Right atrium auricular region (tissue), 2 donors: ENCODE measurements at places on chromosomes 1 and 21. TPM values are rescaled to one million over a fixed set of nuclear protein-coding genes. Genes with fewer than 3 reads are reported as not detected.

Gene HMCN1
- total RNA-seq, result 14.8 TPM

Gene GSTM5
- 2.8 TPM for total RNA-seq

DNA sequence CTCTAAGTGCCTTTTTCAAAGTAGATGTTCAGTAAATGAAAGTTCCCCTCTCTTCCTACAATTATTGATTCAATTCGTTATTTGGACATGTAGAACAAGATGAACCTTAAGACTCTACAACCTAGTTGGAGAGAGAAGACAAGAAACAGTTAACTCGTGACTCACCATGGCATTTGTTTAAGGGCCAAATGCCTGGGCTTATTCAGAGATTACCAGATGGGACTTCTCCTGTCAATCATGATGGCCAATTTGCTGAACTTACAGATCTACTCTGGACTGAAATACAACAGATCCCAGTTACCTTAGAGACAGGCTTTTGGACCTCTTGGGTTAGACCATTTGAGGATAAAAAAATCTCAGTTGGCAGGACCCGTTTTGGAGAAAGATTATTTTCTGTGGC lies 93.5 kb downstream of the C1orf94 start:
- DNase-seq, result no peak

Gene UCHL5
- 32.9 TPM for total RNA-seq

- no peak for DNase-seq
Measured at GRCh38 chr1:154445040-154445472, 39.9 kb downstream of the IL6R start.

- no peak for DNase-seq
Measured at GRCh38 chr1:205601205-205601604, 30.6 kb downstream of the ELK4 start.

Gene NUF2
- total RNA-seq, result 0.20 TPM

Gene KIRREL1
- total RNA-seq, result 21.9 TPM

Gene CRYBG2
- not detected for total RNA-seq

DNA sequence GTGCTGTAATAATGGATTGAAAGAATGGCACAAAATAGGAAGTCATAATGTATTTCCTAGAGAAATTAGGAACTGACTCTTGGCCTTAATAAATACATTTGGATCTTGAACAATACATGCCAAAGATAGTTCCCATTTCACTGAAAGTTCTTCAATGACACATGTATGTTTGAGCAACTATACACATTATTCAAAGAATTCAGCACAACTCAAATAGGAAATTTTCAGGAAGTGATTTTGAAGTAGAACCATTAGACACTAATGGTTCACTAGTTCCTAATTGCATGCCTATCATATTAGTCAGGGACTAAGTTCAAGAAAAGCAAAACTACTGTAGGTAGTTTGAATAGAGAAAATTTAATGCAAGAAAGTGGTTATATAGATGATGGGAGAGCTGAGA lies 404.7 kb downstream of the LMO4 start:
- no peak for DNase-seq

Gene RYR2
- 756 TPM for total RNA-seq

- no peak for DNase-seq
Measured at GRCh38 chr1:227325156-227325555, 6.9 kb upstream of the CDC42BPA start.

Gene CDA
- 1.3 TPM for total RNA-seq

- DNase-seq, result no peak
Measured at GRCh38 chr1:44733784-44734183, 2.8 kb upstream of the RNU5D-1 start.

Gene LRRIQ3
- not detected for total RNA-seq

GRCh38 chr1:71463144-71463543 lies 382.3 kb upstream of the ZRANB2 start:
- no peak for DNase-seq

DNA sequence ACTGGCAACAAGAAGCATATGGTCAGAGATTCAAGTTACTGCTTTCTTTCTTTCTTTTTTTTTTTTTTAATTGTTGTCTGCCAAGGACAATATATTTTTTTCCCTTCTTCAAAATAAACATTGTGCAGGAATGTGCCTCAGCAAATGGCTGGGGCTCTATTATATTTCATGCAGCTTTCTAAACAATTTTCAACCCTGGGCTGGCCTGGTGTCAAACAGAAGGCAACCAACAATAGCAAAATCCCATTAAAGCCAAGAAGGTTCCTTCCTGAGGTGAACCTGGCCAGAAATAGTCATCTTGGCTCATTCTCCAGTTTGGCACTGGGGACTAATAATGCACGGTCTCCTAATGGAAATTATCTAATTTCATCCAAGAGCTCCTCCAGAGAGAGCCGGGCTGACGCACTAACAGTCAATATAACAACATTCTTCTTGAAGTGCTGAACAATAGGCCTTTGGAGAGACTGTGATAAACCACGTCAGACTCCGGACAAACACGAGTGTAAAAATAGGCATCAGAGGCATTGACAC lies 35.7 kb upstream of the HLX start:
- DNase-seq, result peak; percentile 82

GRCh38 chr21:31446226-31446855 lies 102.3 kb upstream of the TIAM1 start:
- no peak for DNase-seq

DNA sequence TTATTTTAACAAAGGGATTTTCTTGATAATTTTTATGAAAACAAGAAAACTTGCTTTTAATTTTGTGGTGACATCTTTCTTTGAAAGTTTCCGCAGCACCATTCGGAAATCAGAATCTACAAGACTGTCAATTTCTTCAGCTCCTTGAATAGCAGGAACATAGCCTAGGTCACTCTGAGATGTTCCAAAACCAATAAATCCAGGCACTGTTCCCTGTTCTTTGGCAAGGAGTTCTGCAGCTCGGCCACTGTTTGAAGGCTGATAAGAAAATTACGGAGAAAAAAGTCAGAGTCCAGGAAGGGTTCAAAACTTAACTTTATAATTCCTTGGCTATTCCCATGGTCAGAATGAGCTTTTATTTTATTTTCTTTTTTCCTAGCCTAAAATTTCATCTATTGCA lies 6.0 kb downstream of the LTN1 start:
- DNase-seq, result no peak

- no peak for DNase-seq
Measured at GRCh38 chr1:154968731-154969130, 1.8 kb downstream of the SHC1 start.

- no peak for DNase-seq
Measured at GRCh38 chr1:170205301-170205700, 59.5 kb downstream of the NTMT2 start.

DNA sequence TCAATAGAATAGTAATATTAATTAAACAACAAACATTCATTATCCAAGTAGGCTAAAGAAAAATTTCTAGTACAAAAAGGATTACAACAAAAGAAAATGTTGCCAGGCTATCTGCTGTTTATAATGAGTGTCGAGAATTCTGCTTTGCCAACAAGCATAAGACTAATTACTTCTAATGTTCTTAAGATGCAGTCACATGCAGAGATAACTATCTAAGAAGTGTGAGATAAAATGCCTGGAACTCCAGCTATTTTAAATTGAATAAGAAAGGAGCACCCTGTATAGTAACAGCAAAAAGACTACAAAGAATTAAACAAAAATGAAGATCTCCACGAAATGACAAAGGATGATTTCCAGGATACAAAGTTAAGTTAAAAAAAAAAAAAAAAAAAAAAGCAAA lies 59.9 kb downstream of the APP start:
- DNase-seq, result no peak

DNA sequence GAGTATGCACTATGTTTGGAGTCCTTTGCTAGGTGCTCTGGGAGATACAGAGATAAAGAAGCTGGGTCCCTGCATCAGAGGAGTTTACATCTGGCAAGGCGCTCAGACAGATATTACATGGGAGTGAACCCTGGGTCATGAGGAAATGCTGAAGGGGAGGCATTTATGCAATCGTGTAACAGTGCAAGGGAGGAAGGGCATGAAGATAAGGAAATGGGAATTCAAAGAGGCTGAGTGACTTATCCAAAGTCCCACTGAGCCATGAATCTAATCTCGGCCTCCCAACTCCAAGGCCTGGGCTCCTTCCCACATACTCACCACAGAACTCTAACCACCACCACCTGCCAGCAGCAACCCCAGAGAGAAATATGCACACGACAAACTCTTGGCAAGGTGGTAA lies 51.6 kb downstream of the FAM163A start:
- DNase-seq, result no peak

Gene SPRR3
- total RNA-seq, result not detected

Gene HSPG2
- total RNA-seq, result 557 TPM

- no peak for DNase-seq
Measured at GRCh38 chr1:20355828-20356735, 65.4 kb downstream of the VWA5B1 start.

DNA sequence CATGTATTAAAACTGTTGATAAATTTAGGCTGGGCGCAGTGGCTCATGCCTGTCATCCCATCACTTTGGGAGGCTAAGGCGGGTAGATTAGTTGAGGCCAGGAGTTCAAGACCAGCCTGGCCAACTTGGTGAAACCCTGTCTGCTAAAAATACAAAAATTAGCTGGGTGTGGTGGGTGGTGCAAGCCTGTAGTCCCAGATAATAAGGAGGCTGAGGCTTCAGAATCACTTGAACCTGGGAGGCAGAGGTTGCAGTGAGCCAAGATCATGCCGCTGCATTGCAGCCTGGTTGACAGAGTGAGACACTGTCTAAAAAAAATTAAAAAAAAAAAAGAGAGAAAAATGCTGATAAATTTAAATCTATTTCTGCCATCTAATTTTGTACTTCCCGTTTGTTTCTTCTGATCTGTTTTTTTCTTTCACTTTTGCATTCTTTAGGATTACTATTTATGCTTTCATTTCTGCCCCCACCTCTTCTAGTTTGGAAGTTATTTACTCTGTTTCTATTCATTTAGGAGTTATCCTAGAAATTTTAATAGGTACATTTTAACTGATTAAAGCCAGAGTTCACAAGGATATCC lies 3.2 kb upstream of the DENND1B start:
- DNase-seq, result no peak

DNA sequence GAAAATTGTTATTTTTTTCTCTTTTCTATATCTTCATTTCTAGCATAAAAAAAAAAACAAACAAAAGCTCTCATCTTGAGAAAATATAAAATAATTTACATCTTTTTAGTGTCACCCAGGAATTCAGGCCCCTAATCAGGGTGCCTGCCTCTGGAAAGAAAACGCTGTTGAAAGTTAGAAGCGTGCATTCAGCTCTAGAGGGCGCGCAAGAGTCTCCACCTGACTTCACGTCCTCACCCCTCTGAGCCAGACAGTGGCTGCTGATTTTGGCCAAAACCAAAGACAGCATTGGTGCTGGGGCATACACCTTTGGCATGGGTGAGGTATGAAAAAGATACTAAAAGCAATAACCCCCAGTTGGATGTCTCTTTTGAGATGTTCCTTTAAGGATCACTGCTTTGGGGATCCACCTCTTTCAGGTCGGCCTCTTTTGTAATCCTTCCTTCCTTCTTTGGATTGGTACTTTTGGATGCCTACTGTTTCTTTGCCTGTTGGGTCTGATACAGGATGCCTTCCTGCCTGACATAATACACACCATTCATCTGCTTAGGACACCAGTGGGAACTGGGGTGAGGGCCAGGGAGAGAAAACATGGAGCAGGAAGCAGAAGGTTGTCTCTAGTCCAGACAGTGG lies 77.6 kb upstream of the CHRM3 start:
- no peak for DNase-seq

DNA sequence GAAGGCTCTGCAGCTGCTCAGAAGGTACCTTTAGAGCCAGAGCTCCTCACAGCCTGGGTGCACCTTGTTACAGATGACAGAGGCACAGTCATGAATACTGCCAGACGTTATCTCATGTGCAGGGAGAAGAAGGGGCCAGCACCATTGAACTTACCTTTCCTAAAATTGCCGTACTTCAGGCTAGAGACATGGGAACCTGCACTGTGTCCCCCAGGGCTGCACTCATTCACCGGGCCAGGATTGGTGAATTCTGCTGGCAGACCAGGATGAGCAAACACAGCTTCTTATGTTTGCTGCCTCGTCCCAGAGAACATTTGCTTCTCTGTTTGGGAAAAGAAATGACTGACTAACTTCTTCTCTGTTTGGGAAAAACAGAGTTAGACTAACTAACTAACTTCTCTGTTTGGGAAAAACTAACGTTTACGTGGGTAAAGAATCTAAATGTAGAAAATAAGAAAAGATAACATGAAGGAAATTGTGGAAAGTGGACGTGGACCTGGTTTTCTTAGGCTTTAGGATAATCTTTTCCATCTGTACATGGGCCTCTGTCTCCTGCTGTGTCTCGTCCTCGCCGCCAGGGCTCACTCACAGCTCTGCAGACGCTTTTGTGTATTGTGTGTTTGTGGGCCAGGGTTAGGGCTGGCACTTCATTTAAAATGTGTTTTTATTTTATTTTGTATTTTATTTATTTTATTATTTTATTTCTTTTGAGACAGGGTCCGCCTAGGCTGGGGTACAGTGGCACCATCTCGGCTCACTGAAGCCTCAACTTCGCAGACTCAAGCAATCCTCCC lies 9.9 kb downstream of the OBSCN start:
- peak; percentile 56 for DNase-seq

DNA sequence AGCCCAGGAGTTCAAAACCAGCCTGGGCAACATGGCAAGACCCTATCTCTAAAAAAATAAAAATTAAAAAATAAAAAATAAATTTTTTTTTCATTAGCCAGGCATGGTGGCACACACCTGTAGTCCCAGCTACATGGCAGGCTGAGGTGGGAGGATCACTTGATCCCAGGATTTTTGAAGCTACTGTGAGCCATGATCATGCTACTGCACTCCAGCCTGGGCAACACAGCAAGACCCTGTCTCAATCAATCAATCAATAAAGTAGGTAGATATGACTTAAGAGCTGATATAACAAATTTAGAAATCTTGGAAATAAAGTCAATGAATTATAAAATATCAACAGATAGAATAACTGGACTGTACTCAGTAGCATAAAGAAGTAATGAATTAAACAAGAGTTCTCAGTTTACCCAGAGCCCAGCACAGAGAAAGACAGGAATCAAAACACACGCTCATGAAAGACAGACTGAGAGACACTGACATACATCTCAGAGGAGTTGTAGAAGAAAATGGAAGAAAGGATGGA lies 69.7 kb downstream of the LRRC8C start:
- no peak for DNase-seq

Gene IVNS1ABP
- 21.3 TPM for total RNA-seq

GRCh38 chr1:2016123-2016522 lies 3.0 kb upstream of the GABRD start:
- DNase-seq, result no peak

DNA sequence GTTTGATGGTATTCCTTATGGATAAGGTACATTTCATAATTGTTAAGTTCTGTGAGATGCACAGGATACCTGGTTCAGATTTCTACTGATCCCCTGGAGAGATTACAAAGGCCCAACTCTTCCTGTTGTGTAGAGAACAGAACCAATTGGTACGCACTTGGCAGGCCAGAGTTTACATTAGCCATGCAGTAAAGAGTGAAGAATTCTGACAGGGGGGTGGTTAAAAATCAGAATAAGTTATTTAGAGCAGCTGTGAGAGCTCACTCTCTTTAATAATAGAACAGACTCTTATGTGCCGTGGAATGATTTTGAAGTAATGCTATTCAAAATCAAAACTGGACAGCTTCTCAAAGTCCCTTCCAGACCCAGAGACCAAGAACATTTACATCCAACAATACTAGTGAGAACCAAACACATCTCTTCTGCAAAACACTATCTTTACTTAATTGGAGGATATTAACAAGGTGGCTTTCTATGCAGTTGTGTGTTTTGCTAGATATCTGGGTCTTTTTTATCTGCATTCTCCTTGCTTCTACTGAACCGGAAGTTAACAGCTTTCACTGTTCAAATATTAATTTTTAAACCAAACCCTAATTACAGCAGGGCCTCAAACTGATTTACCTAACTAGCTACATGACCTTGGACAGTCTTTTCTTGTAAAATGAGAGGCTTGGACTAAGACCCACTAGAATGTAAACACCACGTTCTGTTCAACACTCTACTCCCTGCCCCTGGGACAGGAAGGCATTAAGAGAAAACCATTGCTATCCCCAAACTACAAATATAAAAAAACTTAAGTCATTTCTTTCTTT lies 4.0 kb downstream of the USP24 start:
- DNase-seq, result no peak
